ENCODE measurements at places on chromosomes 5 and 9.

- DNase-seq: no peak
Measured at GRCh38 chr9:131593091-131593820, 47.9 kb downstream of the PRRT1B start.

- no peak for DNase-seq
Measured at GRCh38 chr5:180474569-180474968, 19.6 kb upstream of the CNOT6 start.

DNA sequence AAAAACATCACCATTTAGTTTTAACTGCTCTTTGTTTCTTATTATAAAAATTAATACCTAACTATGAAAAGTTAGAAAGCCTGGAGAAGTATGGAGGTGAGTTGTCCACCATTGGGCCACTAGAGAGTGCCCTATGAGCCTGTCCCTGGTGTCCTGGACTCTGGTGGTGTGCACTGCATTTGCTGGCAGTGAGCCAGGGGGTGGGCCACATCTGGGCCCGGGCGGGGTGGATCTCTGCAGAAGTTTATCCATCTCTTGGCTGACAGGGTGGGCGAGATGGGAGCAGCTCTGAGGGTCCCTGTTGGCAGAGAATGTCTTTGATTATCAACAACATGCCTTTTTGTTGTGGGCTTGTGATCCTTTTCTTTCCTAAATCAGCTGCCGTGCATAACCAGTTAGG lies 8.2 kb downstream of the TENT4A start:
- no peak for DNase-seq

GRCh38 chr5:1332461-1333001 lies 12.4 kb downstream of the CLPTM1L start:
- DNase-seq: no peak

DNA sequence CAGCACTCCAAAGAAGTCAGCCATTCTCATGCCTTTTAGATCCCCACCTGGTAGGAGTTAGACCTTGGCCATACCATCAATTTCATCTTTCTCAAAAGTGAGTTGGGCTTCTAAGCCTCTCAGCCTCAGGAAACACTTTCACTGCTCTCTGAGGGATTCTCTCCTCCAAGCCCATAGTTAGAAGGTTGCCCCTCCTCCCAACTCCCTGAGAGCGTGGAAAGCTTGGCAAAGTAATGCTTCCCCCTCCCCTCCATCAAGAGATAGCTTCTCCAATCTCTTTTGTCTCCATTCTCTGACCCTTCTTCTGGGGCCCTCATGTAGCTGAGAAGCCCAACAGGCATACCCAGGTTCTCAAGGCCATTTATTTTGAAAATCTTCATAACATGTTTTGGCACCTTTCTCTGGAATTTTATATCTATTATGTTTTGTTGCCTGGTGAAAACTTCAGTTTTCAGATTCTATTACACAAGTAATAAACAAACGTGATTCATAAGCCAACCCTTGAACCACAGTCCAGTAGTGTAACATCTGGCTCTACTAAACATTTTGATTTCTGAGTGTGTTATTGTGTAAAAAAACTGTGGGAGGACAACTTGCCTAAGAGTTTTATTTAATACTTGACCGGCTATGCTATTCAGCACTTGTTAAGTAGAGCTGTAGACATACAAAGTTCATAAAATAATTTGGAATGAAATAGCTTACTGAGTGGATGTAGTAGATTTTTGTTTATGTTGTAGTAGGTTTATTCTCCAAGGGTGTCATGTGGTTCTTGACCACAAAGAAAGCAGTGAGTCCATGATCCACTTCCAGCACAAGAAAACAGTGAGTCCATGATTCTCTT lies 17.1 kb downstream of the LVRN start:
- DNase-seq: no peak

DNA sequence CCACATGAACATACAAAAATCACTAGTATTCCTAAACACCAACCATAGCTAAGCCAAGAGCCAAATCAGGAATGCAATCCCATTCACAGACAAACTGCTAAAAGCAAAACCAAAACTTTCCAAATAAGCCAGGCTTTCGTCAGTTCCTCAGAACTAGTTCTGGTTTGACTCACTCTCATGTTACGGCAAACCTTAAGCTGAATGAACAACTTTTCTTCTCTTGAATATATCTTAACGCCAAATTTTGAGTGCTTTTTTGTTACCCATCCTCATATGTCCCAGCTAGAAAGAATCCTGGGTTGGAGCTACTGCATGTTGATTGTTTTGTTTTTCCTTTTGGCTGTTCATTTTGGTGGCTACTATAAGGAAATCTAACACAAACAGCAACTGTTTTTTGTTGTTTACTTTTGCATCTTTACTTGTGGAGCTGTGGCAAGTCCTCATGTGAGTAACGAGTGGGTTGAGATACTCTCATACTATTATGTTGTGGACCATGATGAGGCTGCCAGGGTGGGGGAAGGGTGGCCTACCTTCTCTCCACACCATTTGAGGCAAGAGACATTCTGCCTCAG lies at the start of gene PDCD1LG2:
TSS of gene PDCD1LG2 (plus strand) at position 172 of the 572 bp plus-strand sequence. CDS start 12,016 bp downstream, outside the sequence.
- DNase-seq: no peak

- DNase-seq: no peak
Measured at GRCh38 chr9:95087659-95088242, 229.8 kb downstream of the FANCC start.

GRCh38 chr9:92634712-92635605 lies 35.0 kb downstream of the IPPK start:
- DNase-seq: peak; percentile 59

GRCh38 chr5:11407556-11408145 lies 496.6 kb downstream of the CTNND2 start:
- no peak for DNase-seq

DNA sequence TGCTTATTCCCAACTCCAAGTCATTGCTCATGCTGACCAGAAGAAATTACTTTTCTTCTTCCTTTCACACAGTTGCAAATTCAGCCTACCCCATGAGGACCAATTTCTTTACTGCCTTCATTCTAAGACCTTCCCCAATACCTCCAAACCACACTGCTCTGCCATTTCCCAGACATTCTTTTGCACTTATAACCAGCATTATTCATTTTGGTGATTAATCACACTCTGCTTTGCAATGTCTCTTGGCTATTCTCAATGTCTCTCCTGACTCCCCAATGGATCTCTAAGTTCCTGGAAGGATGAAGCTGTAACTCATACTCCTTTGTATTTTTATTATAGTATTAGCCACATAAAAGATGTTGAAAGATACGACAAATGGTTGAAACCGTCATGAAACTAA lies 105.7 kb upstream of the RANBP3L start:
- DNase-seq: no peak

GRCh38 chr9:116153765-116154333 lies at the start of gene PAPPA:
Gene PAPPA, plus strand, starts transcription at chr9:116153791. Its CDS starts 382 bp downstream, at chr9:116154173.
- DNase-seq: no peak

GRCh38 chr9:95778957-95779356 lies 96.5 kb upstream of the ERCC6L2 start:
- DNase-seq: no peak

GRCh38 chr9:134328341-134328840 lies 2.1 kb downstream of the RXRA start:
- DNase-seq: no peak

DNA sequence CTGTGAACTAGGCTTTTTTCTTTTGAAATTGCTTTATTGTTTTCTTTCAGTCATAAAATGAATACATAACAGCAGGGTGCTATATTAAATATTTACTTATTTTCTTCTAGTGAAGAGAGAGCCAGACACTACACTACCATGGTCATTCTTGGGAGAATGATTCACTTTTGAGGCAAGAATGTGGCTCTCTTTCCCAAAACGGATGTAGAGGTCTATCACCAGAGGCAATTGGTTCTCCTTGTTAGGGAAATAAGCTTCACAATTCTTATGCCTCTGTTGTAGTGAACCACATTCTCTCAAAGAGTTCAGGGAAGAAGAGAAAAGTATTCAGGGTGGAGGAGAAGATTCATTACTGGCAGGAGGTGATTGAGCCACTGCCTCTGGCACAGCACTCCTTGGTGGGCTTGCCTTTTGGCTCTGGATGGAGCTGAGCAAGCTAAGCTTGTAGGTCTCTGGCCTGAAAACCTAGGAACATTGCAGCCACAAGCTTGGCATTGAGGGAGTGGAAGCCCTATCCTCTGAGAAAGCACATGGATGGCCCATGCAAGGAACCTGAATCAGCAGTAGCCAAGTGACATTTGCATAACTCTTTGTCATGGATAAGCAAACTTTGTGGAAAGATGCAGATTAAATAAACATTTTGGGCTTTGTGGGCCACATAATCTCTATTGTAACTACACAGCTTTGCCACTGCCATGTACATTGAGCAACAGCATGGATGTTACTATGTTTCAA lies 179.0 kb upstream of the TNC start:
- DNase-seq: no peak

DNA sequence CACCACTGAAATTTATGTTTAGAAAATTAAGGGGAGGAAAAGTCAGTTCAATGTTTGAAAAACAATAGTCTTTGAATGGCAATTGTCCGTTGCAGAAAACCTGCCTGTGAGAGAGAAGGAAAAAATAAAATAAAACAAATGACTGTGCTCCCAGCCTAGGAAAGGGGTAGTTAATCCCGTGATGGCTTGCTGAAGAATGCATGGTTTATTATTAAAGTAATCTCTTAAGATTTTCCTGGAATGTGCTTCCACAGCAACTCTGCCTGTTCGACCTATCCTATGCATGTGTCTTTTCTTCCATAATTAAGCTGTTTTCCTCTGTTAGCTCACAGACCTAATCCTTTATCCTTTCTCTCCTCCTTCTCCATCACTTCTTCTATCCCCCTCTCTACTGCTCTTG lies 2.4 kb upstream of the DAB2 start:
- DNase-seq: no peak

- no peak for DNase-seq
Measured at GRCh38 chr9:76650692-76651091, 113.5 kb upstream of the PCA3 start.

GRCh38 chr5:94640176-94640575 lies 21.7 kb downstream of the SLF1 start:
- DNase-seq: no peak

DNA sequence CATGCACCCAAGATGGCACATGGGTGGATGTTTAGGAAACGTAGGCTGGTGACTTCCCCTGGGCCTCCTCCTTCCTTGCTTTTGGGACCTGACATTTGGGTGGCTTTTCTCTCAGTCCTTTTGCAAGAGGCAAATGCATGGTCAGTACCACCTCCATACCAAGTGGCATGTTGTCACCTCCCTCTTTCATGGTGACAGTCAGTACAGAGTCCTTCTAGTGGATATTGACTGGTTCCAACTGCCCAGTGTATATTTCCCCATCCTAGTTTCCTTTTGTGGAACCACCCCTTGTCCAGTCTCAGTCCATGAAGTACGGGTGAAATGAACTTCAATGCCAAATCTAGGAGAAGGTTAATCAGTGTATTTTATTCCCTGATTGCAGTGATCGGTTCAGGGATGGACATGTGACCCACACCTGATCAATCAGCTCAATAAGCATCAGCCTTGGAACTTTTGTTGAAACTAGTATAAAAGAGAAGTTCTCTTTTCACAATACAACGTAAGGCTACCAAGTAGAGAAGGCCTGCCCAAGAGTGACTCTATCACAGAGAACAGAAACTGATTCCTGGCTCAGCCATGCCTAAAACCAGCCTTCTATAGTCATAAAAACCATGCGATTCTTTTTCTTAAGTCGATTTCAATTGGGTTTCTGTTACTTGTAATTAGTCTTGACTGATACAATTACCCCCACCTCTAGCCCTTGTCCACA lies 143.4 kb upstream of the KLF9 start:
- no peak for DNase-seq

DNA sequence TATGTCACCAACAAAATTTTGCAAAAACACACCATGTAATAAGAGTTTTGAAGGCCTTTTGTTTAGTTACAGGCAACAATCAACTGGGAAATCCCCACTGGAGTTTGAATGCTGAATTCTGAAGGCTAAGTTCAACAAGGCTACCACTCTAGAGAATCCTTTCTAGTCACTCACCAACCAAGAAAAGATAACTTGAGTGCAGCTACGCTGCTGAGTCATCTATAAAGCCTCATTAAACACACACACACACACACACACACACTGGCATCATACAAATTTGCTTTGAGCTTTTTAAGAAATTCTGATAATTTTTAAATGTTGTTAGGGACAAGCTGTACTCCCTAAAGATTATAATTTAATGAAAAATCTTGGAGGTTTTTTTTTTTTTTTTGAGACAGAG lies 219.6 kb downstream of the DENND1A start:
- DNase-seq: no peak
